Bone marrow (tissue), 2 donors: ENCODE measurements at places on chromosomes 12 and 14.

DNA sequence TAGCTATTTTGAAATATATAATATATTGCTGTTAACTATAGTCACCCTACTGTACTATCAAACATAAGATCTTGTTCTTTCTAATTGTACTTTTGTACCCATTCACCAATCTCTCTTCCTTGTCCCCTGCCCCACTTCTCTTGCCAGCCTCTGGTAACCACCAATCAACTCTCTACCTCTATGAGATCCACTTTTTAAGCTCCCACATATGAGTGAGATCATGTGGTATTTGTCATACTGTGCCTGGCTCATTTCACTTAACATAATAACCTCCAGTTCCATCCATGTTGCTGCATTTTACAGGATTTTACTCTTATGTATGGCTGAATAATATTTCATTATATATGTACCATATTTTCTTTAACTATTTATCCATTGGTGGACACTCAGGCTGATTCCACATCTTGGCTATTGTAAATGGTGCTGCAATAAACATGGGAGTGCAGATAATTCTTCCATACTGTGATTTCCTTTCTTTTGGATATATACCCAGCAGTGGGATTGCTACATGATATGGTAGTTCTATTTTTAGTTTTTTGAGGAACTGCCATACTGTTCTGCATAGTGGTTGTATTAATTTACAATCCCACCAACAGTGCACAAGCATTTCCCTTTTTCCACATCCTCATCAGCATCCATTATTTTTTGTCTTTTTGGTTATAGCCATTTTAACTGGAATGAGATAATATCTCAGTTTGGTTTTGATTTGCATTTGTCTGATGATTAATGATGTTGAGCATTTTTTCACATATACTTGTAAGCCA, 33.5 kb upstream of the SPIC start:
- no peak for DNase-seq

GRCh38 chr12:103881261-103881660, 40.2 kb upstream of the NT5DC3 start:
- DNase-seq, result no peak

GRCh38 chr12:7075518-7075917, 15.0 kb downstream of the C1S start:
- peak; percentile 5 for DNase-seq

DNA sequence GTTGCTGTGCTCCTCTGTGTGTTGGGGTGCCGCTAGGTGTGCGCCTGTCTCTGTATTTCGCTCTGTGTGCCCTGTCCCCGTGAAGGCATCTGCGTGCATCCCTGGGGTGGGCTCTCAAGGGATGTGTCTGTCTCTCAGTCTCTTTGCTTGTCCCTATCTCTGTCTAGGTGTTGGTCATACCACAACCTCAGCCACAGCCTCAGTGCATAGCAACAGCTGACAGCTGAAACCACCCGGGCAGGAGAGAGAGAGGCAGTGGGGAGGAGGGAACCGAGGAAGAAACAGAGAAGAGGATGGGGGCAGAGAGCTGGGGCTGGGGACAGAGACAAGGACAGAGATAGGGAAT, 953 bp upstream of the NXPH4 start:
- no peak for DNase-seq

- no peak for DNase-seq
Observed at GRCh38 chr12:58833853-58834252, 86.5 kb downstream of the LRIG3 start.
